ENCODE measurements at places on chromosomes 5 and 9. TPM values are rescaled to one million over a fixed set of nuclear protein-coding genes. Genes with fewer than 3 reads are reported as not detected.

- DNase-seq: no peak
- H3K27ac ChIP-seq: no peak overlapping the region
- H3K4me3 ChIP-seq: no peak overlapping the region
- H3K36me3 ChIP-seq: no peaks in the 10 kb centered on the region
Measured at GRCh38 chr9:68629042-68629441, 76.0 kb upstream of the PIP5K1B start.

DNA sequence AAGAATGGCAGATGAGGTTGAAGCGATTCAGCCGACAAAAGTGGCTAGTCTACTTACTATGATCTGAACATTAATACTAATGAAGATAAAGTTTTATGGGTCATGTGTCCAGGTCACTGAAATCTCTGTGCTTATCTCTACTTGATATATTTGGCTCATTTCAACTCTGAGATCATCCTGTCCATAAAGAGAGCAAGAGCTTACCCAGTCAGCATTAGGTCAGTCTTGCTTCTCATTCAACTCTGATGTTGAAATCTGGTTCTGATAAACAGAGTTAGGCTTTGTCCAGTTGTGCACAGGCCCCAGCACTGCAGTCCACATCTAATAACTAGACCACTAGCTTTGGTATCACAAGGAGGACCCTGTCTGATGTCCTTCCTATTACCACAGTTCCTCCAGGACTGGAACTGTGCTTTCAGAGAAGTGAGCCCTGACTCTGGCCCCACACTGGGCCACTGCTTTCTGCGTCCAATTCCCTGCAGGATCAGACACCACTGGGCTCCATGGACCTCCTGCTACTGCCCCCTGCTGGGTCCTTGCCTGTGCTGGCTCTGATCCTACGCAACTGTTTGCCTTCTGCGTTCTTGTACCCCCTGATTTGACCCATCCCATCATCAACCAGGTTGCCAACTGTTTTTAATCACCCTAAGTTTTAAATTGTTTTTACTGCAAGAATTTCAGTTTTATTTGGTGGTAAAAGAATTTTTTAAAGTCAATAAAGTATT is 23.7 kb upstream of the FAM120A start:
- no peaks in the 10 kb centered on the region for H3K27me3 ChIP-seq
- H3K27ac ChIP-seq: no peak overlapping the region

DNA sequence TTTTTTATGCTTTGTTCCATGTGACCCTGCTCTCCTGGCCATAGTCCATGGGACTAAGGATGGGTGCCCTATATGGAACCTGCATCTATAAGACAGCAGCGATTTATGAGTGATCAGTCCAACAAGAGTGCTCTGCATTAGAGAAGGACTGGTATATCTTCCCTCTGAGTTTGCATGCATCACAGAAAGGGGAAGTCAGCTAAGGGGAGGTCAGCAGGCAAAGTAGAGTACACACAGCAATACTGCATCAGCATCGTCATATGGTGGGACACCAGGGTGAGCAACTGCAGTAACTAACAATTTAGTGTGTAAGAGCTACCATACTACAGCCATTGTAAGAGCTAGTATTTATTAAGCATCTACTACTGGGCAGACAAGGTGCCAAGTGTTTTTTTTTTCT is 311.3 kb downstream of the NDUFS4 start:
- DNase-seq: no peak
- H3K27ac ChIP-seq: no peak overlapping the region
- no peaks in the 10 kb centered on the region for H3K27me3 ChIP-seq
- no peak overlapping the region for H3K4me3 ChIP-seq
- no peaks in the 10 kb centered on the region for H3K36me3 ChIP-seq
- H3K4me1 ChIP-seq: no peaks in the 10 kb centered on the region

The PTGDS gene
- 1.7 TPM for total RNA-seq

The SOHLH1 gene
- total RNA-seq: not detected
